Left renal pelvis (tissue), 4 donors: ENCODE measurements at places on chromosomes 16 and 17.

GRCh38 chr17:49067163-49067562 lies 65.4 kb upstream of the B4GALNT2 start:
- no peak for DNase-seq

DNA sequence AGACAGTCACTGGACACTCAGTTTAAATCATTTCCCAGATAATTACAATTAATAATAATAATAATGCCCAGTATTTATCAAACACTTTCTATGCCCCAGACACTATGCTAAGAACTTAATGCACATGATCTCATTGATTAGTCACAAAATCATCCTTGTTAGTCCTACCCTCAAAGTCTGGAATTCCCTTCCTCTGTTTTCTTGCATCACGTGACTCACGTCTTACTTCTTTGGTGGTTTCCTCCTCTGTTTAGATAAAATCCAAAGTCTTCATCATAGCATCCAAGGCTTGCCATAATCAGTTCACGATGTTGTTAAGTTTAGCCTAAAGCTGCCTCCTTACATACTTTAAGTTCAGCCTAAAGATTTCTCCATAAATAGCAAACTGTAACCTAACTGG lies 471.9 kb downstream of the PMP22 start:
- no peak for DNase-seq

GRCh38 chr17:48546924-48547807 lies 2.3 kb upstream of the HOXB2 start:
- DNase-seq: no peak

GRCh38 chr17:21186399-21187187 lies 27.4 kb downstream of the TMEM11 start:
- no peak for DNase-seq

DNA sequence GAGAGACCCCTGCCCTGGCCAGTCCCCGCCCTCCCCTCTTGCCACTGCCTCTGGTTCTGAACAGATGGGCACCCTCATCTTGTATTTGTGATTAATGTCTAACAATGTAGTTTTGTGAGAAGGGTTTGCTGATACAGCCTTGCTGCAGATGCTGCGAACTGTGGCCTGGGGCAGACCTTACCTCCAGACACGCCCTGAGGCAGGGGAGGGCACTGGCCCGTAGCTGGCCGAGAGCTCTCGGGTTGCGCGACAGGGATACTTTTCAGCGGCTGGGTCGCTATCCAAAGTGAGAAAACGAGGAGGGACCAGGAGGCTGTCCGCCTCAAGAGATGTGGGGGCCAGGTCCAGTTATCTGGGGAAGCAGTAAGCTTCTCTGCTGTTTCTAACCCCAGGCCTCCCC lies 21.9 kb downstream of the STH start:
- DNase-seq: no peak

DNA sequence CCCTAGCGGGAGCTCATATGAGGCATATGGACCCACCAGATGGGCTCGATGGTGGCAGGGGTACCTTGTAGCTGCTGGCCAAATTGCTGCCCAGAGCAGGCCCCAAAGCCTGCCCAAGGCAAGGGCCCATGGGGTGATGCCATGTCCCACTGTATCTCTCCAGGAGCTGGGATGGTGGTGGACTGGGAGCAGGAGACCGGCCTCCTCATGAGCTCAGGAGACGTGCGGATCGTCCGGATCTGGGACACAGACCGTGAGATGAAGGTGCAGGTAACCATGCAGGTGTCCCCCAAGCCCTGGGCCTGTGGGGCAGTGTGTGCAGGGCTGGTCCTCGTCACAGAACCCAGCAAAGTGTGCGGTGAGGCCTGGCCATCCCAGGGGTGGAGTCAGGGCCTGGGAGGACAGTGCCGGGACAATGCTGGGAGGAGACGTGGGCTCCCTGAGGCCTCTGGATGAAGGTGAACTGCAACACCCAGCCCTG lies 34.1 kb upstream of the CHMP6 start:
- no peak for DNase-seq
